ENCODE measurements at places on chromosomes 3 and 15. TPM values are rescaled to one million over a fixed set of nuclear protein-coding genes. Genes with fewer than 3 reads are reported as not detected.

The POPDC2 gene
- total RNA-seq, result 0.19 TPM

The MESP2 gene
- 0.38 TPM for total RNA-seq

The PLA2G4F gene
- not detected for total RNA-seq

The MNS1 gene
- not detected for total RNA-seq

The IQCF5 gene
- not detected for total RNA-seq

The ERICH6 gene
- total RNA-seq, result not detected

The HCLS1 gene
- 0.86 TPM for total RNA-seq

The GPR149 gene
- not detected for total RNA-seq

The CCR9 gene
- not detected for total RNA-seq

The AADAC gene
- not detected for total RNA-seq

The SCAANT1 gene
- not detected for total RNA-seq

The CELF6 gene
- 0.19 TPM for total RNA-seq
